Hematopoietic multipotent progenitor cell treated with erythropoietin and hydrocortisone succinate and interleukin-3 and kit ligand, for 17 days (in vitro differentiated cells): ENCODE measurements at places on chromosomes 11 and 22.

- DNase-seq = no peak
Observed at GRCh38 chr11:112624431-112624830, 336.8 kb upstream of the NCAM1 start.

DNA sequence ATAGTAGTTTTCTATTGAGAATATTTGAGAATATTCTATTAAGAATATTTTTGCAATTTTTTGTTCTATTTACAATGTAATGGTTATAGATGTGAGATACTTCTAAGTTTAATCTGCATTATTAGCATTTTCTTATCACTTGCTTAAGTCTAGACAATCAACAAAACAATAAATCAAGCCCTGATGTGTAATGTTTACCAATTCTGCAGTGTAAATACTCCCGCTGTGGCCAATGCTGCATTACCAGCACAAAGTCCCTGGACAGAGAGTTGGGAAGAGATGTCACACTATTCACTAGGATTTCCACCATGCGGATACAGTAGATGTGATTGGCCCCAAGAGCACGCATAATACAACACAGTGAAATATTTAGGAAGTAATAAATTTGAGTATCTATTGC, 47.6 kb upstream of the GCAT start:
- DNase-seq = no peak

GRCh38 chr11:81987829-81988472, 745.7 kb downstream of the FAM181B start:
- DNase-seq = no peak

GRCh38 chr11:134686460-134687061, 274.5 kb upstream of the B3GAT1 start:
- no peak for DNase-seq

- DNase-seq = no peak
Observed at GRCh38 chr11:123434262-123434661, 4.2 kb downstream of the GRAMD1B start.

DNA sequence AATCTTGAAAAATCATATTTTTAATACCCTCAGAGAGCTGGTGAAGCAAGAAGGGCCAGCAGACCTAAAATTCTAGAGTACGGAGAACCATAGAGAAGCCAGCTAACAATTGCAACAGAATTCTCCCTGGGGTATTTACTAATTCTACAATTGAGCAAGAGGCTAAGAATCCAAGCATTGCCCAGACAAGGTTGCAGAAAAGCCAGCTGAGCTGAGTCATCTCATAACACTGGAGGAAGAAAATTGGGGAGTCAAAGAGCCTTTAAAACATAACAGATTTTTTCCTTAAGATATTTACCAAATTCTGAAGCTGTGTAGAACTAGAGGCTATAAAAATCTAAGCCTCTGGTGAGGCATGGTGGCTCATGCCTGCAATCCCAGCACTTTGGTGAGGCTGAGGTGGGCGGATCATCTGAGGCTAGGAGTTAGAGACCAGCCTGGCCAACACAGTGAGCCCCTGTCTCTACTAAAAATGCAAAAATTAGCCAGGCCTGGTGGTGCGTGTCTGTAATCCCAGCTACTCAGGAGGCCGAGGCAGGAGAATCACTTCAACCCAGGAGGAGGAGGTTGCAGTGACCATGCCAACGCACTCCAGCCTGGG, 13.6 kb upstream of the TMEM216 start:
- DNase-seq = no peak

DNA sequence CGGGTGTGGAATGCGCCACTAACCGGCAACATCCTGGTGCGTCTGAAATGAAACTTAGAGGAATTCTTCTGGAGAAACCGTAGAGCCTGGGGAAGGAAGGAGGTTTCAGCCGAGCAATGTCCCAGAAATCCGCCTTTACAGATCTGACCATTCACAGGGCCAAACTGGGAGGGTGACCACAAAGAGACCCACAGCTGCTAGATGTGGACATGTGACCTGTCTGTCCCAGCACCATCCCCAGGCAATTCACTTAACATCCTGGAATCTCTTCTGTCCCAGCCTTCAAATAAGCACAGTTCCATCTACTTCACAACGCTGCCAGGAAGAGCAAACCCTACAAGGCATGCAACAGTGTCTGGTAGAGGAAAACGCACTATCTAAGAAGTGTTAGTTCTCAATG, 9.8 kb downstream of the MCAT start:
- DNase-seq = no peak

DNA sequence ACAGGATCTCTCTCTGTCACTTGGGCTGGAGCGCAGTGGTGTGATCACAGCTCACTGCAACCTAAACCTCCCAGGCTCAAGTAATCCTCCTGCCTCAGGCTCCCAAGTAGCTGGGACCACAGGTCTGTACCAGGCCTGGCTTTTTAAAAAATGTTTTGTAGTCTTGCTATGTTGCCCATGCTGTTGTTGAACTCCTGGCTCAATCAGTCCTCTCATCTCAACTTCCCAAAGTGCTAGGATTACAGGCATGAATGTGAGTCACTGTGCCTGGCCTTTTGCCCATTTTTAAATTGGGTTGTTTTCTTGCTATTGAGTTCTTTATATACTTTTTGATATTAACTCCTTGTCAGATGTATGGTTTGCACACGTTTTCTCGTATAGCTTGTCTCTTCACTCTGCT, 33.0 kb upstream of the PITPNB start:
- DNase-seq = peak; percentile 31

GRCh38 chr11:76307396-76307795, 73.5 kb downstream of the THAP12 start:
- no peak for DNase-seq

- DNase-seq = no peak
Observed at GRCh38 chr11:69903211-69903610, 84.0 kb upstream of the FGF3 start.

- DNase-seq = no peak
Observed at GRCh38 chr11:133040289-133040900, 491.9 kb downstream of the OPCML start.

GRCh38 chr11:875769-876301, 33.2 kb downstream of the TSPAN4 start:
- DNase-seq = peak; percentile 80

DNA sequence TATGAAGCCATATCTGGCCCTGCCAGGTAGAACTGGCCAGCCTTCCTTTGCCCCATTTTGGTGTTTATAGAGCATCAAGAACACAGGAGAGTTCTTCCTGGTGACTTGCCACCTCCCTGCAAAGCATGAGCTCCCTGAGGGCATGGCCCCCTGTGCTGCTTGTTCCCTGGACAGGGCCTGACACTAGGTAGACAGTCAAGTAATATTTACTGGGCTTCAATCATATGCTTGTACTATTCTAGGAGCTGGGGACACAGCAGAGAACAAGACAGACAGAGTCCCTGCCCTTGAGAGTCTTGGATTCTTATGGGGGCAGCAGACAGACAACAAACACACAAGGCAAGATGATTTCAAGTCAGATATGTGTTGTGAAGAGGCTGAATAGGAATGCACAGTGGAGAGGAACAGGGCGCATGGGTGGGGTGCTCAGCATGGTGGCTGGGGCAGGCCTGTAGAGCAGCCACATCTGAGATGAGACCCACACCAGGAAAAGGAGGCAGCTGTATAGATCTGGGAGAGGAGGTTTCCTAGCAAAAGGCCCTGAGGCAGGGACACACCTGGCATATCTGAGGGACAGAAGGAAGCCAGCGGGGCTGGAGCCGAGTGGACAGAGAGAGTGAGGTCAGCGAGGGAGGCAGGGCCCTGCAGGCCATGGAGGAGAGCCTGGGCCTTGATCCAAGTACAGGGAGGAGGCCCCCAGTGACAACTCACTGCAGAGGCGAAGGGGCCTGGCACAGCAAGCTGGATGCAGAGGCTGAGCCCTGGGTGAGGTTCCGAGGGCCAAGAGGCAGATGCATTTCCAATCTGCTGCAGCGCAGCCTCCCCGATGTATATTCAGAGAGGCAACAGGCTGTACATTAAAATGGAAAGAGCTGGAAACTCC, 10.2 kb upstream of the CBX6 start:
- no peak for DNase-seq

GRCh38 chr22:38886333-38886732, 14.3 kb upstream of the CBX6 start:
- DNase-seq = no peak

DNA sequence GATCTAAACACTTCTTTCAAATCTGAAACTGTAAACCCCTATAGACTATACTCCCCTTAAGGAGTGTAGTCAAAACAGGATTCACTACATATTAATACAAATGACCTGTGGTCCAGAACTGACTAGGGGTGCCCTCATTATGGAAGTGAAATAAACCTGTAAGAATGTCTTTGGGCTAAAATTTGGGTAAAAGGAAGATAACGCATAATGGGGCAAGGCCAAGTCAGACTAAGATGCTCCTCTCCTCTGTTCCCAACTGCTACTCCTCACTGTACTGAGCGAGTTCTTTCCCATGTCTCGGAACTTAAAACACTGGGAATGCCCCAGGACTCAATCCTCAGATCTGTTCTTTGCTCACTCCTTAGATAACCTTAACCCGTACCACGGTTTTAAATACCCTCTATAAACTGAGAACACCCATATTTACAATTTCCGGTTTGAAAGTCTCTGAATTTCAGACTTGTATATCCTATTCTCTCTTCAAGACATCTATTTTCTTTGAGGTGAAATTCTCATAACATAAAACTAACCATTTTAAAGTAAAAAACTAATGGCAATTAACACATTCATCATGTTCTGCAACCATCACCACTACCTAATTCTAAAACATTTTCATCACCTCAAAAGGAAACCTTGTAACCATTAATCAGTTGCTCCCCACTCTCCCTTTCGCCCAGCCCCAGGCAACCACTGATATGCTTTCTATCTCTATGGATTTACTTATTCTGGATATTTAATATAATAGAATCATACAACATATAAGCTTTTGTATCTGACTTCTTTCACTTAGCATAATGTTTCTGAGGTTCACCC, 4.0 kb downstream of the THAP12 start:
- no peak for DNase-seq

- no peak for DNase-seq
Observed at GRCh38 chr11:74630043-74630442, 37.7 kb downstream of the POLD3 start.

GRCh38 chr11:117607449-117607848, 189.6 kb downstream of the DSCAML1 start:
- no peak for DNase-seq

DNA sequence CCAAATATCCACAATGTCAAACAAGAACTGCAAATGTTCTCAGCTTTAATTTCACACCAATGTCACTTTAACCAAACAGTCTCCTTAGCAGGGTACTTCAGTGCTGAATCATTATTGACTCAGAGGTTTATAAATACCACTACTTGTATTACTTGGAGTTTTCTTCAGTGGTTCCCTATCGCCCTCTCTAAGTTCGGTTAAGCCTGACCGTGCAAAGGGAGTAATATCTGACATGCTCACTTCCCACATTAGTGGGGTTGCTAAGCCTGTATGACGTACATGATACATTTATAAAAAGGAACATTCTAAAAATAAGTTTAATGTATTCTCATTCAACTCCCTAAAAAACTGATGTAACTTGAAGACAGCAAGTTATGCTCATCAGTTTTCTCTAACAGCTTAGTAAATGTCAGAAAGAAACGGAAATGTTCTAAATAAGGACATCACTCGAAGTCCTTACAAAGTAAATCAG, 93.1 kb upstream of the ZC3H12C start:
- no peak for DNase-seq

GRCh38 chr11:26753723-26754504, 32.1 kb upstream of the SLC5A12 start:
- peak; percentile 6 for DNase-seq

DNA sequence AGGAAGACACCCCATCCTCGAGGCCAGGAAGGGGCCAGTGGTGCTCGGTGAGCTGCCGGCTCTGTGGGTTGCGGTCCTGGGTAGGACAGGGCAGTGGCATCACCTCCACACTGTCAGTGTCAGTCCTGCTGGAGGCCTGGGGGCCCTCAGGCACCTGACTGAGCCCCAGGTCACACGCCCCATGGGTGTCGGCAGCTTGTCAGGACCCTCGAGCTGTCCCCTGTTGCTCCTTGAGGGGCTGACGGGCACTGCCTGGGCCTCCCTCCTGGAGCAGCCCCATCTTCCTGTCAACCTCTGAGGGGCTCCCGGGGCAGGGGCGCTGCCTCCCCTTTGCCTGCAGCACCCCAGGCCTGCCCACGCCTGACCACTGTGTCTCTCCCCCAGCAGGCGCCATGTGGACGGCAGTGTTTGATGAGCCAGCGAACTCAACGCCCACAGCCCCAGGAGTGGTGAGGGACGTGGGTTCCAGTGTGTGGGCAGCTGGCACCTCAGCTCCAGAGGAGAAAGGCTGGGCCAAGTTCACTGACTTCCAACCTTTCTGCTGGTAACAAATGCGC, 35.4 kb downstream of the SBF1 start:
- DNase-seq = no peak

DNA sequence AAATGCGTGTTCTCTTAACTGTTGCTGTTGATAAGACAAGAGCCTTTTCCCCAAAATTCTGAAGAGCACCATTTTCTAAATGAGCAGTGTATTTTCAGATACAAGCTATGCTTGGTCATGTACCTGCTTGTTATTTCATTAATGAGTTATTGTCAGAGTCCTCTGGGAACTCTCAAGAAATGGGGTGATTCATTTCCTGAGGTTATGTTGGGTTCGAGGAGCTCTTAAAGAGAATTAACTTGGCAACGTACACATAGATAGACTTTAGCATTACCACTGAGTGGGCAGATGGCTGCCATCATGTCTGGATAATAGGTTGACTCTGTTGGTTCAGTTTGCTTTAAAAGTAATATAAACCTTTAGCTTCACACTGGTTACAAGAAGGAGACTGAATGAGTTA, 87.9 kb upstream of the SORL1-AS1 start:
- DNase-seq = no peak

DNA sequence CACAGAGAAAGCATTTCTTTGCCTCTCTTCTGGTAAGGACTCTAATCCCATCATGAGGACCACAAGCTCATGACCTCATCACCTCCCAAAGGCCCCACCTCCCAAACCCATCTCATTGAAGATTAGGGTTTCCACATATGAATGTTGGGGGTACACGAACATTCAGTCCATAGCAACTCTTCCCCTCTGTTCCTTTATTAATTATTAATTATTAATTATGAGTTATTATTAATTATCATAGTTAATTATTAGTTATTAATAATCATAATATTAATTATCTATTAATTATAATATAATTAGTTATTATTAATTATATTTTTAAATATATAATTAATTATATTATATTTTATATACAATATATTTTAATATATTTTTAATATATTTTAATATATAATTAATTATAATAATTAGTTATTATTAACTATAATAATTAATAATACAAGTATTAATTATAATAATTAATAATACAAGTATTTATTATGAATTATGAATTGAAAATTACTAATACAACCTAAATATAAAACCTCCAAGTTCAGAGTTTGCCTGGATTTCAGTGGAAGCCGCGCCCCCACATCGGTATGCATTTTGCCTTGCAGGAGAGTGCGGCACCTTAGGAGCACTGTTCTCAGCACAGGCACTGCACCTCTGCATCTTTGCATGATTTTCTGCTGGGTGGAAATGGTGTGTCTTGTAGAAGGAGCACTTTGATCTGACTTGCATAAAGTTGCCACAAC, 128.0 kb upstream of the FGF3 start:
- DNase-seq = no peak

- DNase-seq = no peak
Observed at GRCh38 chr11:115959081-115959486, 454.9 kb upstream of the CADM1 start.
